ENCODE measurements at places on chromosomes 6 and 20.

DNA sequence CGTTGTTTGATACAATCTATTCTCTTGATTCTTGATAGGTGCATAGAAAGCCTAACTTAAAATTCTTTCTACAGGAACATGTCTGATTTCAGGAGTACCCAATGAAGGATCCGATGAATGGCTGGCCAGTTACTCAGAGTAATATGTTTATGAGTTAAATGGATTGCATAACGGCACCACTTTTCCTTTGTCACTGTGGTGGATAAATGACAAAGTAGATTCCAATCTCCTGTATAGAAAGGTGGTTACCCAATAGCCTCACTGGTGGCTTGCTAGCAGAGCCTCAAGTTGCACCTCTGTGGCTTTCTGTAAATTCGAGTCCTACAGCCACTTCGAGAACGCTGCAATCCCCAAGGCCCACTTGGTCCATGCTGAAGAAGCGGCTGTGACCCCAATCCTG is 28.4 kb downstream of the LHFPL5 start:
- DNase-seq = no peak

- no peak for DNase-seq
Measured at GRCh38 chr6:83707829-83708545, 914 bp downstream of the SNAP91 start.

- DNase-seq = no peak
Measured at GRCh38 chr6:158521759-158522158, 38.1 kb upstream of the TMEM181 start.

DNA sequence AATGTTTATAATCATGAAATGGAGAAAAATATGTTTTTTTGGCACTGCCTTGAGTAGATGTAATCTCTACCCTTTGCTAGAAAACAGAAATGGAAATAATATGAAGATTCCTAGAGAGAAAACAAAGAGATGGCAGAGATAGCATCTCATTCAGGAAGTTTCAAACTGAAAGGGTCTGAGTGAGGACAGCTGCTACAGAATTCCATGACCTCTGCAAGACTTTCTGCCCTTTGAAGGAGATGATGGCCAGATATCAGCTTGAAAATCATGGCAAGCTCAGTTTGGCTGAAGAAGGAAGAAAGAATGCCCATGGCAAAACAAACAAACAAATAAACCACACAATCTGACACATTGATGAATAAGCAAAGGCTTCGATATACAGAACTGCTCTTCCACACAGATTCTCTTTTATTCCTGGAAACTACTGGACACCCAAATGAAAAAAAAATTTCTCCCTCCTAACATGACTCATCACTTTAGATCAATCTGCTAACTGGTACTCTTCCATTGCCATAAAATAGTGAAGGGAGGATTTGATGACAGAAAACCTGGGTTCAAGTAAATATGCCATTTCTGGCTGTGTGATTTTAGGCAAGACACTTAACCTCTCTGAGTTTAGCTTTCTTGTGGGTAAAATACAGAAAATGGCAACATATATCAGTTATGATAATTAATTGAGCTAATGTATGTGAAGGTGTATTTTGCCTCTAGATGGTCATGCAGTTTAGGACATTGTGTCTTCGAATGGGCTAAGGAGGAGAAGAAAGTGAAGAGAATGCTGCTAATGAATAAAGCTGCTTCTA is 105.9 kb upstream of the SPACA1 start:
- DNase-seq = no peak

GRCh38 chr6:38782616-38783015 is 67.5 kb downstream of the DNAH8 start:
- no peak for DNase-seq

DNA sequence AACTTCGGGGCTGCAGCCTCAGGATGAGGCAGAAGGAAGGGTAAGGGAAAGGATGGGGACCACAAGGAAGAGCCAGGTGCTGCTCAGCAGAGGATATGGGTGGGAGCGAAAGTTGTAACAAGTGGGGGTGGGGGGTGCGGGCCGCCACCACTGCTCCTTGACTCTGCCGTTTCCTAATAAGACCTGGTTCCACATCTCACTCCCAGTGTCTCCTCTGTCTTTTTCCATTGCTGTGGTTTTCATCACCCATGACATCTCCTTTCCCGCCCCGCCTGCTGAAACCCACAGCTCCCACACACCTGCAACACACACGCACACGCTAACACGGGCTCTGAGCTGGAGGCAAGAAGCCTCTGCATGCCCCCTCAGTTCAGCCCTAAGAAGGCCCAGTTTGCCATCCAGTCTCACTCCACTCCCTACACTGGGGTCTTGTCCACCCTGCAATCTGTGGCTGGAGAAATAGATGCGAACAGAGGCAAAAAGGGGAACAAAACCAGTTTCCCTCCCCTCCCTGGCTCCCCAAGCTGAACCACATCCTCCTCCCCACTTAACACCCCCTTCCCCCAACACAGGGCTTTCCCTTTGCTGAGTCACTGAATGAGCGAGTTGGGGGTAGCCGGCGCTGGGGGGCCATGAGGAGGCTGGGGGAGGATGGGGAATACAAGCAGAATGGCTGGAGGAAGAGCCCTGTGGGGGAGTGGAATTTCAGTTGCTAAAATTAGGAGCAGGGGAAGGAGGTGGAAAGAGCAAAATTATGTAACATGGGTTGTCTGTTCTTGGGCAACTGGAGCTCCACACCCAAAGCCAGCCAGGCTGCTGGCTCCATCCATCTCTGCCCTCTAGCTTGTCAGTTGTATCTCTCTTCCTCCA is 11.5 kb downstream of the NFKBIL1 start:
- no peak for DNase-seq

- DNase-seq = no peak
Measured at GRCh38 chr6:20403766-20404640, 2.3 kb downstream of the E2F3 start.

- no peak for DNase-seq
Measured at GRCh38 chr6:9927275-9927674, 487.6 kb downstream of the TFAP2A start.

GRCh38 chr6:115932481-115932880 is 128.2 kb downstream of the FRK start:
- peak; percentile 9 for DNase-seq

DNA sequence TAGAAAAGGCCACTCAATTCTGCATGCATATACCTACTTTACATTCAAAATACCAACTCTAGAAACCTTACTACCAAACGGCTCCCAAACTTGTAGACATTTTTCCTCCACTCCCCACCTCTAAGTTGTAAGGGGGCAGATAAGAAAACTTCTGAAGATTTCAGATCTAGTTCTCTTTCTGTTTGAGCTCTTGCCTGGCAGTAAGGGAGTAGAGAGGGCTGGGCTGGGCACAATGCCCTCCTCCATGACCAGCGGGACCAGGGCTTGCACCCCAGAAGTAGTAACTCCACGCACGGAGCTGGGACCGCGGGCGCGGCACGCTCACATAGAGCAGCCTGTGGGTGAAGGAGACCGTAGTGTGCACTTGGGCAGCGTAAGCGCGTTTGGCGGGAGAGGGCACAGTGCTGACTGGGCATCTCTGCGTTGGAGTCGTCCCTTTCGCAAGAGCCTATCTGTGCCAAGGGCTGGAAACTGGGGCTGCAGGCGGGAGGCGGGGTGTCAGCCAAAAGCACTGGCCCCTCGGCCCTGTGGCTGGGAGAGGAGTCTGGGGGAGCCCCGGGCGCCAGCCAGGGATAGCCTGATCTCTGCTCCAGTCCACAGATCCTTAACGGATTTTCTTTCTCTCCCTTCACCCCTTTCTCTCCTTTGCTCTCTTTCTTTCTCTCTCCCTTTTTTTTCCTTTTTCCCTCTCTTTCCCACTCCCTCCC is 32.4 kb downstream of the PHACTR1 start:
- peak; percentile 47 for DNase-seq

DNA sequence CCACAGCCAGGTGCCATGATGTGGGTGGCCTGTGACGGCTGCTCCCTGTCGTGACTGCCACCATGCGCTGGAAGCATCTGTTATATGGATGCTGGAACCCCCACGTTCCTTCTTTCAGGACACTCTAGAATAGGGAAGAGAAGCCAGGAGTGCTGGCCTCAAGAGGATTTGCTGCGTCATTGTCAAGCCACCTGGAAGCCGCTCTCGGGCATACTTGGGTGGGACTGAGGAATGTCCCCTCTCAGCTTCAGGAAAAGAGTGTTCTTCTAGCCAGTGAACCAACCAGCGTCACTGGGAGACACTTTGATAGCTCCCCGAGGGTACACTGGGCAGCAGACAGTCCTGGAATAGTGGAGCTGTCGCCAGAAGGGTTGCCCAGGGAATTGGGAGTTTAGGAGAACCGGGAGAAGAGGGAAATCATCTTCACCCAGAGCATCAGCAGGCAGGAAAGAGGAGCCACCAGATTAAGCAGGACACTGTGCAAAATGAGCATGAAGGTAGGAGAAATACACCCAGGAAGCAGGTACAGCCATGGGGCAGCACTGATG is 130.8 kb upstream of the SASH1 start:
- DNase-seq = no peak

GRCh38 chr6:166553563-166554271 is 32.8 kb downstream of the RAMACL start:
- no peak for DNase-seq

- DNase-seq = no peak
Measured at GRCh38 chr6:111984081-111984480, 69.8 kb upstream of the CCN6 start.

DNA sequence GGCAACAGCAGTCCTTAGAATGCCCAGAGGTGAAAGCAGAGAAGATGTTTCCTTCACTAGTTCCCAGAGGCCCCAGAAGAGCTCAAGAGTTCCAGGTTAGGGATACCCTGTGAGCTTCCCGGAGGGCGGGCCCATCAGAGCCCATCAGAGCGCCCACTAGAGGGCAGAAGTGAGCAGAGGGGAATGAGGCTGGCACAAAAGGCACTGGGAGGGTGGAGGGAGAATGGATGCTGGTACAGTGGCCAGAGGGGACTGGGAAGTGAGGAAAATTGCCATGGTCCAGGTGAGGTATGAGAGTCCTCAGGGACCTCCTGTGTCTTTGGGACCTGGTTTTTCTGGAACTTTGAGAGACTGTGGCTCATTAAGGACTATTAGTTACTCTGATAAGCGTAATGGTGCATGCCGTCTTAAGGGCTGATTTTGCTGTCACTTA is 57.3 kb downstream of the LINC00237 start:
- DNase-seq = no peak

GRCh38 chr6:22250486-22250885 is 46.4 kb downstream of the PRL start:
- peak; percentile 50 for DNase-seq

DNA sequence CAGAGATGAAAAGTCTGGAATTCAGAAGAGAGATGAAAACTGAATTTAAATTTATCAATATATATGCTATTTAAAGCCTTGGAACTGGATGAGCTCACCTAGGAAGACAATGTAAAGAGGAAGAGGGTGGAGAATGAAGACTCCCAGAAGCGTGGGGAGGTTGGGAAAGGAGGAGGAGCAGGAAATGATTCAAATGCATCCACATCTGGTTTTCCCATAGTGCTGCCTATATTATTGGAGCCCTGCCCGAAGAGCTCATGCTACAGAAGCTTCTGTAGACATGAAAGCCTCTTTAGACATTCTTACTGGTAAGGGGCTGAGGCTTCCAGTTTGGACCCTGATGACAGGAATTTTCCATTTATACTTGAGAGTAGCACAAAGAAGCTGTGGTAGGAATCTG is 19.2 kb downstream of the PDE7B start:
- DNase-seq = no peak

DNA sequence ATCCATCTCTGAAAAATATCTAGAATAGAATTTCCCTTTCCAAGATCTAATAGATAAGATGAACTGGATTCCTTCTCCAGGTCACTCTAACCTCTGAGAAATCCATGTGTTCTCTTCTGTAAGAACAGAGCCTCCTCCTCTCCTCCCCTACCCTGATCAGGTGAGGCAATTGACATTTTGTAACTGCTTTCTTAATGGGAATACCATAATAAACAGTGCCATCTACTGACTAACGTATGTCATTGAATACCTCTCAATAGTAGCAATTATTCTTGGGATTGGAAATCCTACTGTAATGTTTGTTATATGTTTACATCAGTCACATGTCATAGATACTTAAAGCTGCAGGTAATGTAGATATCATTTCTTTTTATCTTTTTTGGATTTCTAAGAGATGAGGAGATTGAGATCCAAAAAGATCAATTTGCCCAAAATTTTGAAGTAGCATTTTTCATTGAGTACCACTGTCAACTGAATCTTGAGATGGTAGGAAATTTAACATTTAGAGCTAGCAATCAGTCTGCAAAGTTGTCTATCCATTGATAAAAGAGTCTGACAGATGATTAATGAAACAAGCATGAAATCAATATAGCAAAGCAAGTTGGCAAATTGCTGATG is 365.8 kb upstream of the HSF2 start:
- peak; percentile 65 for DNase-seq

- DNase-seq = no peak
Measured at GRCh38 chr6:33248643-33248931, 23.1 kb downstream of the VPS52 start.

Measured in NCI-H2081 treated with DMSO at 0.1 percent for 48 hours (cell line).